ENCODE measurements at places on chromosomes 5 and 9.

- DNase-seq, result no peak
These were observed 79.5 kb downstream of the COL15A1 start for GRCh38 chr9:99023231-99023630.

DNA sequence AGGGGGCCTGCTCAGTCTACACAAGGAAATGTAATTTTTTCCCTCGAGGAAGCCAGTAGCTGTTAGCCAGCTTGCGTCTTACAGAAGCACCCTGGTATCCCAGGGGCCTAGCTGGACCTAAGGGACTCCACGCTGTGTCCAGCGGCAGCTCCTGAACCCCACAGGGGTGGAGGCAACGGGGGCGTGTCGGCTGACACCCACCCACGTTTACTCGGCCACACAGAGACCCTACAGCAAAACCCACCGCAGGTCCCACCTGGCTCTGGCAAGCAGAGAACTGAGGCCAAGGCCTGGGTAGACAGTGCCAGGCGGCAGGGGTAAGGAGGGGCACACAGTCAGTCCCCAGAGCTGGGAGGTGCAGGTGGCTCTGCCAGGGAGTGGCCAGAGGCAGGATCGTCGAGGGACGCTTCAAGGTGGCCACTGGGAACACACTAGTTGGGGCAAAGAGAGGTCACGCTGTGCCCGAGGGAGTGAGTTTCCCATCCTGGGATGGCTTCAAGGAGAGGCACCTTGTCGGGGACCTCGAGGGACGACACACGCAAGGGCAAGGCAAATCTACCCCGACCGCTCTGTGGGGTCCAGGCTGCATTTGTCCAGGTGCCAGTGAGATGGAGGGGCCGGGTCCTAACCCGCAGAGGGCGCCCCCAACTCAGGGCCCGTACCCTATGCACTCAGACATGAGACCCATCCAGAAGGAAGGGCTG, 20.7 kb downstream of the BRD3OS start:
- DNase-seq, result no peak

- DNase-seq, result no peak
These were observed 79.0 kb upstream of the PTCH1 start for GRCh38 chr9:95595721-95596295.

DNA sequence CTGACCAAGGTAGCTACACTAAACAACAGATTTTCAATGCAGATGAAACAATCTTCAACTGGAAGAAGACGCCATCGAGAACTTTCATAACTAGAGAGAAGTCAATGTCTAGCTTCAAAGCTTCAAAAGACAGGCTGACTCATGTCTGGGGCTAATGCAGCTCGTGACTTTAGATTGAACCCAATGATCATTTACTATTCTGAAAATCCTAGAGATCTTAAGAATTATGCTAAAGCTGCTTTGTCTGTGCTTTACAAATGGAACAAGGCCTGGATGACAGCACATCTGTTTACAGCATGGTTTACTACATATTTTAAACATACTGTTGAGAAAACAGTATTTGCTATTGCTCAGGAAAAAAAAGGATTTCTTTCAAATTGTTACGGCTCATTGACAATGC, 54.9 kb downstream of the RICTOR start:
- no peak for DNase-seq

- DNase-seq, result no peak
These were observed 229.3 kb downstream of the PIK3R1 start for GRCh38 chr5:68444833-68445232.

- DNase-seq, result peak; percentile 20
These were observed 30.4 kb downstream of the GNG10 start for GRCh38 chr9:111691672-111692329.

DNA sequence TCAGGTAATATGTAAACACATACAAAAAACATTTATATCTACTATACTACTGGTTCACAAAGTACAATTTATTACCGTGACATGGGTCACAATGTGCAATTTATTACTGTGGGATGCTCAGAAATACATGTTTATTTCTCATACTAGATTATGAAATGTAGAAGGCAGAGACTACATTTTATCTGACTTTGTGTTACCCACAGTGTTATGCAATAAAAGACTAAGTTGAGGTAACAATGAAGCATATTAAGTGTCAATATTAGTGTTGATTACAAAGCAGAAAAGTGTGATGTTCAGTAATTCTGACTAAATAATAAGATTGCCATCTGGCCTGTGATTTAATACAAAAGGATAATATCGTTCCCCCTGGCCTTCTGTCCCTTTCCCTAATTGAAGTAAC, 42.4 kb downstream of the CPLANE1 start:
- no peak for DNase-seq

DNA sequence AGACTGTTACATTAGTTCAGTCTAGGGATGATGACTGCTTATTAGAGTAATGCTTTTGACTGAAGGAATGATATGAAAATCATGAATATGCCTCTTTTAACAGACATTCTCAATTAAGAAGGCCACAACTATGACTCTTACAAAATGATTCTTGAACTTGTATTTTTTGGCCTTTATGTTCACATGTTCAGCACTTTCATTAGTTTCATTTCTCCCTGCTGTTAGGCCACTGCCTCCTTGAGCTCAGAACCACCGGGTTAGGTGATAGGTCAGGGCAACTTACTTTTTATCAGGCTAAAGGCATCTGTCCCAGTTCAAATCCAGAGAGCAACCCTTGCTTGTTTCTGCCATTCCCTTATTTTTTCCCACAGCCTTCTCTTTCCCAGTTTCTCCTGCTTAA, 235.2 kb upstream of the ELL2 start:
- no peak for DNase-seq

DNA sequence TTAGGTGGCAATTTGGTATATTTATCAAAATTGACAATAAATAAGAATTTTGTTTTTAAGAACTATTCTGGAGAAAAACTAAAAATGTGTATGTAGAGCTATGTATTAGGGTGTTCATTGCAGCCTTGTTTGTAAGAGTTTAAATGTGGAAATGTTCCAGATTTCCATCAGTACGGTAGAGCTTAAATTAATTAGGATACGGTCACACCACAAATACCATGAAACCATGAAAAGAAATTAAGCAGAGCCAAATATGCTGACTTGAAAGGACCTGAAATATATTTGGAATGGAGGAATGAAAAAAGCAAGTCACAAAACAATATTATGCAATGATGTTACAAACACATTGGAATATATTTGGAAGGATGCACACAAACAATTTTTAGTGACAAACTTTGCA, 64.6 kb downstream of the ACTBL2 start:
- DNase-seq, result no peak

DNA sequence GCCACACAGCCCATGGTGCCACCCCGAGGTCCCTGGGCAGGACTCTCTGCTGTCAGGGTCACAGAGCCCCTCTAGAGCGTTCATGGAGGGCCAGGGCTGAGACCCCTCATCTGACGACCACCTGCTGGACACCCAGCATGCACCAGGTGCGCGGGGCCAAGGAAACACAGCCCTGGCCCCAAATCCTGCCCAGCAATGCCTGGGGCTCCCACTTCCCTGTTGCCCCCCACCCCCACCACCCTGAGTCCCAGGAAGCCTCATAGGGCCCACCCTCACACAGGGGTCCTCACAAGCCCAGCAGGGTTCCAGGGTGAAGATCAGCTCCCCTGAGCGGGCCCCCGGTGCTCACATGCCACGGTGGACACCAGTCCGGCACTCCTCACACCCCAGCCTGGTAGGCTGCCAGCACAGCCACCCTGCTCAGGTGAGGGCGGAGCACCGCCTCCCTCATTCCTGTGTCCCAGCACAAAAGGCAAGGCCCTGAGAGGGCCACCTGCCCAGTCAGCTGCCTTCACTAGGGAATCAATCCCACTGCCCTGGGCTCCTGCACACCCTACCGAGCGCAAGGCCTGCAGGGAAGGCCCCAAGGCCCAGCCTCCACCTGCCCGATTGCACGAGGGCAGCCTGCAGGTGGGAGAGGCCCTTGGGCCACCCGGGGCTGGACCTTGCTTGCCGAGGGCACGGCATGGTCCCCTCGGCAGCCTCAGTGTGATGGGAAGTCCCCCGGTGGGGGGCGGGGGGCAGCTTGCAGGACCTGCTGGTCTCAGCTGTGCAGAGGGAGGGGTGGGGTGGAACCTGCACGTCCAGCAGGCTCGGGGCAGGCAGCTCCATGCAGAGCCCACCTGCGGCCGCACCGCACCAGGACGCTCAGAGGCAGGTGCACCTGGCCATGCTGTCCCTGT, 56.4 kb upstream of the UBAC1 start:
- DNase-seq, result no peak

GRCh38 chr9:136789523-136789937, 1.6 kb upstream of the TMEM141 start:
- DNase-seq, result no peak

- no peak for DNase-seq
These were observed 297.1 kb upstream of the C9orf72 start for GRCh38 chr9:27870404-27870803.

- DNase-seq, result no peak
These were observed 28.8 kb downstream of the SLC46A2 start for GRCh38 chr9:112861638-112862555.

DNA sequence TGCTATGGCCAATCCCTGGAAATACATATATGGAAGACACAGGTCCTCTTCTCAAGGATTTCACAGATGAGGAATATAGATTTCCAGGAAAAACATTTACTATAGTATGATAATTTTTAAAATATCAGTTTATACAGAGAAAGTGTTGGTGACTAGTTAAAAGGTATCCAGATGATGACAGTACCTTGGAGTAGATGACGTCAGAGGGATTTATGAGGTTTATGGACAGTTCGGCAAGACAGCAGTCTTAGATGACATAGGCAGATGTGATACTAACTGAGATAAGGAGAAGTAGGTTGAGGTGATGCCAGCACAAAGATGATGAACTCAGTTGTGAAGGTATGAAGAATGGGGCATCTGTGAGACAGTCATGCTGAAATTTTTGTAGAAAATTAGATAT, 750.3 kb downstream of the PRELID2 start:
- DNase-seq, result no peak

- DNase-seq, result no peak
These were observed 21.2 kb upstream of the RNU6ATAC start for GRCh38 chr9:134185536-134186011.

DNA sequence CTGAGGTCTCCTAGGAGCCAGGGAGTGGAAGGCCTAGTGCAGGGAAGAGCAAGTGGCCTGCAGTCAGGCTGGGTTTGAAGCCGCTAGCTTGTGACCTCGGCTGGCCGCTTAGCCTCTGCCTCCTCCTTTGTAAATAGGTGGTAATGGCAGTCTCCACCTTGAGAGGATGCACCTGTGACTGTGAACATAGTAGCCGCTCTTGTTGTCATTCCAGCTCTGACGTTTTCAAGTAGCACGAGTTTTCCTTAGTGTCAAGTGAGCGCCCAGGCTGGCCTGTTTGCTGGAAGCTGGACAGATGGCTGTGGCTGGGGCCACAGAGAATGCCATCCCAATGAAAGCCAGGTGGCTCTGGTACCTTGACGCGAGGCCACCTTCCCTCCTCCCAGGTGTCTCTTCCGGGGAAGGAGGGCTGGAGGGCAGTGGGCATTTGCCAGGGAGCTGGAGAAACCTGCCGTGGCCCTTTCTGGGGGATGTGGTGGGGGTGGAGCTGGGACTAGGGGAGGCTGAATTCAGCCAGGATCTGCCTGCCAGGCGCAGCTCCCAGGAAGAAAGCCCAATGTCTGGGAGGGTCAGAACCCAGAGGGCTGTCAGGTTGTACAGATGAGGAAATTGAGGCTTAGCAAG, 2.5 kb downstream of the ASS1 start:
- no peak for DNase-seq

DNA sequence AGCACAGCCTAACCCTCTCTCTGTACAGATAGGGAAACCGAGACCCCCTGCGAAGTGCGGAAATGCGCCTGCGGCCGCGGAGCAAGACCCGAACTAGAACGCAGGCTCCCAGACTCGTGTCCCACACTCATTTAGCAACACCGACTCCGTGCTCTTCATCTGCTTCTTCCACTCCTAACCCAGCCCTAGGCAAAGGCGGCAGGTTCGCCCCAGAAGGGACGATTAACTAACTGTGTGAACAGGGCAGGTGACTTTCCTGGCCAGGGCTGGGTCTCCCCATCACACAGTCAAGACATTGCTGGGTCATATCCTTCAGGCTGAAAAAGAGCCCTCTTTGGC, 903 bp downstream of the CDX1 start:
- DNase-seq, result no peak

GRCh38 chr5:99614888-99615287, 686.1 kb upstream of the CHD1 start:
- no peak for DNase-seq

DNA sequence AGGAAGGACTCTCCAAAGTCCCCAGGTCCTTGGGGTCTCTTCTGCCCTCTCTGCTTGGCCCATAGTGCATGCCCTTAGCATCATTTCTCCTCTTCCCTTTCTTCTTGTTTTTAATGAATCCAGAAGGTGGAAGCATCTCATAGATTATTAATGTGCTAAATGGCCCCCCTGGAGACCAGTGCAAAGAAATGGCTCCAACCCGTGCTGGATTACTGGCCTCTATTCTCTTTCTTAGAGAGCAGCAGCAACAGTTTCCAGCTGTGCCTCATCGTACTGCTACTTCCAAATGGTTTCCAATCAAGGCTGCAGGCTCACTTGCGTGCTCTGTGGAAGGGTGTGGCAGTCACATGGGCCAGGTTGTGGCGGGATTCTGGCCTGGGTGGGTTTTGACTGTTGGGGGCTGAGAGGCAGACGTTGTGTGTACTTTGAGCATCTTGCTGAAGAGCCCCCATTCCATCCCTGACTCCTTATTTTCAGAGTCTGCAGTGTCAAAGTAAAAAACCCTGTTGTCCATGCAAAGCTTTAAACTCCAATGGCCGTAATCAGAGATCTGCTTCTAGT, 139.7 kb downstream of the GABBR2 start:
- no peak for DNase-seq

DNA sequence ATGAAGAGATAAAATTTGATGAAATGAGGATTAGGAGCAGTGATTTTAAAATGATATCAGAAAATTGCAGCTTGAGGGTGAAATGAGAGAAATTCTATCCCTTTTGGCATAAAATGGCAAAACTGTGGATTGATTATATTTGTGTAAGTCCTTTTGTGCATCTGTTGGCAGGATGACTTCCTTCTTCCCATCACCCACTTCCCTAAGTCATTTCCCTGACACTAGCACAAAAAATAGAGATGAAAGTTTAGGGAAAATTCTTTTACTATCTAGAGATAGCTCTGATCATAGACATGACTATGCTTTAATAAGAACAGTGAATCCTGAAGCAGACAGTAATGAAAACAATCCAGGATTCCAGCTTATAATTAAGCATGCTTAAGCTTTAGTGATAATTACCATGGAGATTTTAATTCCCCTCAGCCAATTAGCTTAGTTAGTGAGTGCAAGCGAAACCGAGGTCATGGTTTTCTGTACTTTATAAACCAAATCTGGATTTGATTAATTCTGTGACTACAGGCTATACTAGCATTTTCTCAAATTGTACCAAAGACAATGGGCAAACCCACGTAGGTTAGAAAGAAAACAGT, 163.6 kb upstream of the TARS1 start:
- DNase-seq, result no peak

DNA sequence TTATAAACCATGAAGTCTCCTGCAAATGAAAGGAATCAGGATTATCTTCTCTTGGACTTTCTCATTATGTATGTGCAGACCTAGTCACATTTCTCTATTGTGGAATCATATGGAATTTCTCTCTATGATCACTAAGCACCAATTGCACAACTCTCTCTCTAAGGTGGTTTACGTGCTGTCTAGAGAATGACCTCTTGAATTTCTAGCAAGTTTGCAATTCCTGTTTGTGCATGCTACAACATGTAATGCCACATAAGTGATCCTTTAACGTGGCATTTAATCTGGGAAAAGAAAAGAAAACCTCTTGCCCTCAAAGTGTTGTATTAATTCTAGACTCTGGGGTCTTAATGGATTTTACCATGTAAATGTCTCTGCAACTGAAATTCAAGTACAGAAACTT, 5.0 kb upstream of the PPP2R2B start:
- no peak for DNase-seq
